ENCODE measurements at places on chromosomes 1 and 21. TPM values are rescaled to one million over a fixed set of nuclear protein-coding genes. Genes with fewer than 3 reads are reported as not detected.

GRCh38 chr21:43728154-43728466 is 9.2 kb downstream of the PDXK start:
- peak overlapping the region; percentile 81 for H3K4me3 ChIP-seq
- H3K27ac ChIP-seq: peak overlapping the region; percentile 76
- peaks cover 44% of the 10 kb centered on the region for H3K4me1 ChIP-seq
- H3K27me3 ChIP-seq: no peaks in the 10 kb centered on the region

DNA sequence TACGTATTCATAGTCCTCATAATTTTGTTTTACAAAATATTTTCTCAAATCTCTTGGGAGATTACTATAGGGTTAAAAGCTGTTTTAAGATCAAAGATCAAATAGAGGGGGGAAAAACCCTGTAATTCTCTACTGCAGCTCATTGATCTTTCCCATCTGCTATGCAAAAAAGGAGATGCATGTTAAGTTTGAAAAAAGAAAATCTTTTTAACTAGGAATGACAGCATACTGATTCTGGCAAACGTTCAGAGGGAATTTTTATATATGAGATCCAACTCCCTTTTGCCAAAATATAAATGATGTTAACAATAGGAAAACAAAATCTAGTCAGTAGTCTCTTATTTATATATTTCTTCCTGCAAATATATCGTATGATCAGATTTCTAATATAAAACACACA is 69.1 kb downstream of the SMYD3 start:
- no peaks in the 10 kb centered on the region for H3K27me3 ChIP-seq
- no peaks in the 10 kb centered on the region for H3K4me1 ChIP-seq
- H3K4me3 ChIP-seq: no peak overlapping the region
- no peak overlapping the region for H3K27ac ChIP-seq
- H3K36me3 ChIP-seq: peaks cover 15% of the 10 kb centered on the region

- no peaks in the 10 kb centered on the region for H3K4me1 ChIP-seq
- H3K27ac ChIP-seq: no peak overlapping the region
- no peak overlapping the region for H3K4me3 ChIP-seq
- H3K27me3 ChIP-seq: no peaks in the 10 kb centered on the region
Observed at GRCh38 chr1:223421025-223421424, 27.8 kb downstream of the CCDC185 start.

- peak overlapping the region; percentile 43 for H3K27ac ChIP-seq
- DNase-seq: no peak
- peaks cover 11% of the 10 kb centered on the region for H3K4me1 ChIP-seq
- H3K4me3 ChIP-seq: no peak overlapping the region
- H3K27me3 ChIP-seq: no peaks in the 10 kb centered on the region
- no peaks in the 10 kb centered on the region for H3K36me3 ChIP-seq
Observed at GRCh38 chr1:198776602-198777029, 137.8 kb downstream of the PTPRC start.

DNA sequence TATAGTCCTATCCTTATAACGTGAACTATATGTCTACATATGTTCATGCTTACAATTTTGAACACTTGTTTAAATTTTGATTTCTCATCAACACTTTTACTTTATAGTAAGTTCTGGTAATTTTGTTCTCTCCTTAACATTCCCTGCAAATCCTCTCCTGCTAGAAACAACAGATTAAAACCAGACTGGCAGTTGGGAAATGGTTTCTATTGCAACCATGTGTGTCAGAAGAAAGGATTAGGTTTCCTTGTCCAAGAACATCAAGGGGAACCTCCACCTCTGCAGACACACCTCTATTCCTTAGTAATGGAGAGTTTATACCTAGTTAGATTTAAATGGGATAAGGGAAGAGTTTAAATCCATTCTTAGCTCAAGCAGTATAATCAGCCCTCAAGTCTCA is 3.3 kb upstream of the WARS2 start:
- H3K4me3 ChIP-seq: no peak overlapping the region
- H3K27me3 ChIP-seq: no peaks in the 10 kb centered on the region
- H3K27ac ChIP-seq: no peak overlapping the region
- H3K36me3 ChIP-seq: peaks cover 7% of the 10 kb centered on the region
- no peak for DNase-seq
- peaks cover 16% of the 10 kb centered on the region for H3K4me1 ChIP-seq

ZNF124 gene
- total RNA-seq: 28.6 TPM

GRCh38 chr1:55869065-55869464 is 653.9 kb upstream of the USP24 start:
- no peaks in the 10 kb centered on the region for H3K36me3 ChIP-seq
- no peaks in the 10 kb centered on the region for H3K27me3 ChIP-seq
- no peak for DNase-seq
- no peak overlapping the region for H3K27ac ChIP-seq
- H3K4me1 ChIP-seq: no peaks in the 10 kb centered on the region
- no peak overlapping the region for H3K4me3 ChIP-seq

KCNA10 gene
- total RNA-seq: not detected

DNA sequence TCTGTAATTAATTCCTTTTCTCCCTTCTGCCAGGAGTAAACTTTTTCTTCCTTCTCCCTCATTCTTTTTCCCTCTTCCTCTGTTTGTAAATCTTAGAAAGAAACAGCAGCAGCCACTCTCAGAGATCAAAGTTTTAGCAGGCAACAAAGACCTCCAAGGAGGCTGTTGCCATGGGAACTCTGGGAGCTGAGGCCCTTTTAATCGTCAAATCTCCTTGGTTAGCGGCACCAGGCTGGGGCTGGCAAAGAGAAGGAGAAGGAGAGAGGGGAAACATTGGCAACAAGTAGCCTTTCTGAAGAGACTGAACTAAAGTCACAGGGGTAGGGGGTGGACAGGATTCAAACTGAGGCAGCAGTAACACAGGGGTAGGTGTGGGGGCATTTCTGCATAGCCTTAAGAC is 25.2 kb downstream of the ILDR2 start:
- H3K36me3 ChIP-seq: peaks cover 9% of the 10 kb centered on the region
- peaks cover 36% of the 10 kb centered on the region for H3K27me3 ChIP-seq
- no peak for DNase-seq
- H3K27ac ChIP-seq: no peak overlapping the region
